Gastroesophageal sphincter (tissue), 4 donors: ENCODE measurements at places on chromosomes 2 and 18.

DNA sequence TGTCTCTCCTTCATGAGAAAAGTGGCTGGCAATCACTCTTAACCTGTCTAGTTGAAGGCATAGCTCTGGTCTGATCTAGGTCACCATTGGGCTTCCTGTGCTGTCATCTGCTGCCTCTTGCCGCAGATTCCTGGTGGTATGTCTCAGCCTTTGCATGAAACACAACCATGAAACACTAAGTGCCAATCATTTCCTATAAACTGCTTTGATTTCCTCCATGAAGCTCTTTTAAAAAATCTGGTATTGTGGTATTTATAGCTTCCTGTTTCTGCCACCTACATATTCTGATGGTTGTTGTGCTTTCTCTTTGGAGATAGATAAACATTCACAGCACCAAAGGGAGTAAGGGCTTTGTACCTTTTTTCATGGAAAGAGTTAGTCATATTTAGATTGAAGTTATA, 120.0 kb upstream of the EPC2 start:
- no peak for ATAC-seq

- ATAC-seq, result no peak
Measured at GRCh38 chr2:203824603-203825002, 43.0 kb upstream of the CTLA4 start.

DNA sequence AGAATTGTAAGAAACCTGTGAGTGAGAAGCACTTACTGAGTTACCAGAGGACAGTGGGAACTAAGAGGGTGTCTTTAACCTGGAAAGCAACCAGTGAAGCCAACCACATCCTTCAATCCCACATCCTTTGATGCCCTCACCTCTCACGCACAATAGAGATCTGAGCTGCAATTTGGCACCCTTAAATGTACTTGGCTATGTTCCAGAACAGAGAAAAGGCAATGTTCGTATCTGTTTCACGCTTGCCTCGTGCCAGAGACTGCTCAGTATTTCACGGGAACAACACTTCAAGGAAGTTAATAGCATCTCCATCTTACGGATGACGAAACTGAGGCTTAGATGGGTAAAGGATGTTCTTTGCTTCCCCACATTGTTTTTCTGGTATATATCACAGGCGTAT, 167.4 kb downstream of the DPP10 start:
- ATAC-seq, result no peak

GRCh38 chr18:3612315-3612714, 162.3 kb downstream of the TGIF1 start:
- ATAC-seq, result no peak

DNA sequence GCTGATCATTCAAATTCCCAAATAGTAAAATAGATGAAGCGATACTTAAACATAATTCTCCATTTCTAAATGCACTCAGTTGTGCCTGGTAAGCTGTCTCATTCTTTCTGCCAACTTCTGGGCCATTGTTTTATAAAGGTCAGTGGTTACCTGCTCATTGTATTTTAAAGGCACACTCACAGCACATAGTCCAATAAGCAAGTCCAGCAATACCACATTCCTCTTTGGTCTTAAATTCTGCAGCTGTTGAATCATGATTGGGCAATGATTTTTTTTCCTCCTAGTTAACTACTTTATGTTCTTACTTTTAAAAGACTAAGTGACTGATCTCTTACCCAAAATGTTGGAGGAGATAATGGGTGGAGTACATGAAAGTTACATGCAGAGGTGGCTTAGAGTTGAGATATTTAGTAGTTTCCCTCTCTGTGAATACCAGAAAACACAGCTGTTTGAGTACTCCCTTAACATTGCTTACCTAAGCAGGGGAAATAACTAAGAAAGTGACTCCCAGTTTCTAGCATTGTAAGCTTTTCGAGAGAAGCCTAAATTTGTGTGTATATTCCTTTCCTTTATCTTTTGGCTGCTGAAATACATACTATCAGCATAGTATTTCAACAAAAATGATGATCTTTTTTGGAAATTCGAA, 220.7 kb downstream of the CAMKMT start:
- no peak for ATAC-seq

DNA sequence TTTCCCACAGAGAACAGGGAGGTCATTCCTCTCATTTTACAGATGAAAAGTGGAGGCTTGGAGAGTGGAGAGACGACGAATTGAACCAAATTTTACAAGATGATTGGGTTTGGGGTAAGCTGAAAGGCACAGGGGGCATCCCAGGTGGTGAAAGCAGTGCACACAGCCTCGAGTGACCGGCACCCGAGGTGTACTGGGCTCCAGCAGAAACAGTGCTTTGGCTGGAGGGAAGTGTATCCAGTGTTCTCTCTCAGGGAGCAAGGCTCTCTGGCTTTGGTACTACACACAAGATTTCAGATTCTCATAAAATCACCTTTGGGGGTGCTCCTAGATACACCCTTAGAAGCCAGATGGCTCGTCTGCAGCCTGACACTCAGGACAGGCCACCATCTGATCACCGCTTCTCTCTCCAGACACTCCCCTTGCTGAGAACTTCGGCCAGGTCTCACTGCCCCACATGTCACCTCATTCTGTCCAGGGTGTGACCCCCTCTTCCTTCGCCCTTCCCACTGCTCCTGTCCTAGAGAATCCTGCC, 339.6 kb downstream of the CYRIA start:
- ATAC-seq, result no peak

- no peak for ATAC-seq
Measured at GRCh38 chr18:25853691-25854433, 236.6 kb downstream of the SS18 start.

DNA sequence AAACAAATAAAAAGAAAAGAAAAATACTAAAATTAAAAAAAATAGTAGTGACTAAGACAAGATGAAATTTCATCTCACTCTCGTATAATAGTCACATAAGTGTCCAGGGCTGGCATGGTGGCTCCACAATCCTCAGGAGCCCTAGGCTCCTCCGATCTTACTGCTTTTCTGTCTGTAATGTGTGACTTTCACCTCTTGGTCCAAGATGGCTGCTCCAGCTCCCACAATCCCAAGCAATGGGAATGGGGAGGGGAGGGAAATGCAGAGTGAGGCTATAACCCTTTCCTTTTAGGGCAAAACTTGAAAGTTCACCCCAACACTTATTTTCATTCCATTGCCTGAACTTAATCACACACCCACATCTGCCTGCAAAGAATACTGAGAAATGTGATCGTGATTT, 90.4 kb downstream of the MOGAT1 start:
- no peak for ATAC-seq

- no peak for ATAC-seq
Measured at GRCh38 chr18:79497638-79498081, 101.9 kb downstream of the NFATC1 start.

GRCh38 chr18:31711365-31712172, 27.2 kb upstream of the B4GALT6 start:
- no peak for ATAC-seq

- no peak for ATAC-seq
Measured at GRCh38 chr18:73987247-73987980, 160.2 kb downstream of the FBXO15 start.

- no peak for ATAC-seq
Measured at GRCh38 chr18:42106784-42107183, 151.8 kb downstream of the PIK3C3 start.

DNA sequence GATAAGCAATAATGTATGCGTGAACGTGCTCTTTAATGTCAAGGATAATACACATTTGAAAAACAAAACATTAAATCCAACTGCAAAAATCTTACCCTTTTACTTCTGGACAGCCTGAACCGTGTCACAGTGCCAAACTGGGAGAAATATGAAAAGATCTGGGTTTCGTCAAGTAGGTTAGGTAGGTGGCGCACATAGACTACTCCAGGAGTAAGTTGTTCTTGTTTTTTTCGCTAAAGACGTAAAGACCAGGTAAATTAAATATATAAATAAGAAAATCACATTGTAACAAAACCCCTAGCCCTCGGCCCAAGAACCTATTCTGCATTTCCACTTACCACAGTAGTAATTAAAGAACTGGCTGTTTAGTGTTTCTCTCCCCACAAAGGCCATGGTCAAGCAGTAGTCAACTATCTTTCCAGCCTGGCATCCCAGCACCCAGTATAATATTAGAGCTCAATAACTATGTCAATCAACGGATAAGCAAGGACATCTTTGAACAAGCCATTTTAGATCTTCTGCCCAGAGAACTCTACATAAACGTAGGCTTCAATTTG, 1.1 kb downstream of the NIFK start:
- ATAC-seq, result no peak
